CD4-positive, alpha-beta T cell treated with Interleukin-2 at 100 ng/mL for 4 hours (primary cell): ENCODE measurements at places on chromosomes 3 and 15.
A peak's percentile ranks its signal among the peaks of the same experiment; 100 is the strongest.

DNA sequence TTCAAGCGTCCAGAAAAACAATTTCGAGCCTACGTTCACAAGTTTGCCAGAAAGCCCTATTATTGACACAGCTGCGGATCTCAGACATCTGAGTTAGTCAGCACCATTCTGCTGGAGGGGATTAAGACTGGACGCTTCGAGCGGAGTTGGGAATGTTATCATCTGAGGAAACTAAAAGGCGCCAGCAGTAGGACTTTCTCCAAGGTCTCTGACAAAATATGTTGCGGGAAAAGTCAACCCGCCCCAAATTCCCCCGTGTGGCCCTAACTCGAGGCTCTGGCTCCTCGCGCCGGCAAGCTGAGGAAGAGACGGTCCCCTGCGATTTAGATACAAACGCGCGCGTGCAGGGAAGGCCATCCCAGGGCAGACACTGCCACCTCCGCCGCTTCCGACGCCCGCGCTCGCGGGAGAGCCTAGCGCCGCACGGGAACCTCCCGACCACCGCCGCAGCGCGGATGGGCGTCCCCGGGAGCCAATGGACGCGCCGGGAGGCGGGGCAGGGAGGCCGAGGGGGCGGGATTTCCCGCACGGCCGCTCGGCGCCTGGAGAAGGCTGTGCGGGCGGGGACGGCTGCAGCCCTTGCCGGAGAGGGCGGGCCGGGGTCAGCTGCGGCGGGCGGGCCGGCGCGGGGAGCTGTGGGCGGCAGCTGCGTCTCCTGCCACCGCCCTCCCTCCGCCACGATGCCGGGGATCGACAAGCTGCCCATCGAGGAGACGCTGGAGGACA lies at the start of gene APPL1:
Gene APPL1 (plus strand): TSS at position 526 of the 726 bp plus-strand sequence. CDS start 155 bp downstream, at position 681.
- peak; percentile 84 for DNase-seq

DNA sequence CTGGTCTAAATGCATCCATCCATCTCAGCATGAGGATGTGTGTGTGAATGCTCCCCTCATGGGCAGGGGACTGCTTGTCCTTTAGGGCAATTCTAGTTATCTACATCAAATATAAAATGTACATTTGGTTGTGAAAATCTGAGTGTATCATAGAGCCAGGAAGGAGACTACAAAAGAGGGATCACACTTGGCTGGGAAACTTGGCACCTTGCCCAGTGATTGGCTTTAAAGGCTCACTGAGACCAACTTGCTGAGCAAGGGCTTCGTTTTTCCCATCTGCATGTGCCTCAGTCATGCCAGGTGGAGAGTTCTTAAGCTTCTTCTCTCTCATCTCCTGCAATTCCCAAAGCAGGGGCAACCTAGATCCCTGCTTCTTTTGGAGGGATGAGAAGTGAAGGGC lies 5.2 kb downstream of the CAPN3 start:
- DNase-seq, result no peak

GRCh38 chr15:26970712-26971210 lies at the start of gene GABRG3:
TSS of gene GABRG3 (plus strand) at chr15:26971181.
- no peak for DNase-seq

DNA sequence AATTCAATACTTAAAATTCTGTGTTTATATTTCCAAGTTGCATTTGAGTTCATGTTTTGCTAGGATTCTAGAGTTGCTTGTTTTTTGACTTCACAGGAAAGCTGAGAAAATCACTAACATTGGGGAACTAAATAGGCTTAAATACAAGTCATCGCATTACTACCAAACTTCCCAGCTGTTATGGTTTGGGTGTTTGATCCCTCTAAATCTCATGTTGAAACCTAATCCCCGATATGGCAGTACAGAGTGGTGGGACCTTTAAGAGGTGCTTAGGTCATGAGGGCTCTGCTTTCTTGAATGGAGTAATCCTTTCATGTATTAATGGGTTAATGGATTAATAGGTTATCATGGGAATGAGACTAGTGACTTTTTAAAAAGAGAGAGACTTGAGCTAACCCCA lies 77.2 kb upstream of the ARPP21 start:
- no peak for DNase-seq

- DNase-seq, result no peak
Observed at GRCh38 chr3:46561951-46562350, 4.2 kb downstream of the LRRC2 start.

DNA sequence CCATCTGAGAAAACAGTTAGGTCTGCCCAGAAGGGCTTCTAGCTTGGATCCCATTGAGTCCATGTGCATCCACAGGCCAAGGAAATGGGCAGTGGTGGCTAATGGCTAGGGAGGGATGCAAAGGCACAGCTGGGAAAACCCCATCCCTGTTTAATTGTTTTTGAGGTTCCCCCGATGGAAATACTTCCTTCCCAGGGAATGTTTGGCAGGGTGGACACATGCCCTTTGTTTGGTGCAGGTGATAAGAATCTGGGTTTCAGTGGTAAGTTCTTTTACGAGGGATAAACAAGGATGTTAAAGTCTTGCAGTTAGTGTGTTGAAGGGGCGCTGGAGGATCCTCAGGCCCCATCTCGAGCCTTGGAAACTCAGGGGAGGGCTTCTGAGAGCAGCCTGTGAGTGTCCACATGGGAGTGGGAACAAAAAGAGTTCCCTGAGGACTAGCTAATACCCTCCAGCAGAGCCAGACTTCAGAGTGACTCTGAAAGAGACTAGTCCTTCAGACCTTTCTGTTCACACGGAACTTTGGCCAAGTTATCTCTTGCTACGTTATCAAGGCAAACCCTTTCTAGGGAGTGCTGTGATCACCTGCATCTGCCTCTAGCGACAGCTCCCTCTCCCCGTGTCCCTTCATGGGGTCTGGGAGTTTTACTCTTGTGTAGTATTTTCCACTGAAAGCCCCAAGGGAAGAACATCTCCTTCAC lies 17.4 kb downstream of the PTPRG start:
- no peak for DNase-seq

- no peak for DNase-seq
Observed at GRCh38 chr3:145864336-145864735, 296.6 kb downstream of the PLOD2 start.

- DNase-seq, result no peak
Observed at GRCh38 chr15:31465083-31465955, 138.7 kb downstream of the KLF13 start.

DNA sequence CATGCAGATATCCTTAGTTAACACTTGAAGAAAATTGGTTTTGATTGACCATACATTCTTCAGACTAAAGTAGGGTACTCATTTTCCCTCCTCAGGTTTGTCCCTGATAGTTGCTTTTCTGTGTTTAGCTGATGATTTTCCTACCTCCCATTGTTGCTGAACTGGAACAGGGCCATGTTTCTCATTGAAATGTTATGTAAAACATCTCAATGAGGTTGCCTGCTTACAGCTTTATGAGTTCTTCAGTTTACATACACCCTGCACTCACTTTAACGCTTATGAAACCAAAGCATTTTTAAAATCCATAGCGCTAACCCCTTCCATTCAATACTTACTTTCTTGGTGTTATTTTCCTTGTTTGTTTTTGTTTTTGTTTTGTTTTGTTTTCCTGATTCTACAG lies 61.9 kb downstream of the HMG20A start:
- DNase-seq, result no peak

GRCh38 chr15:36498916-36499315 lies 80.5 kb upstream of the CDIN1 start:
- DNase-seq, result no peak

DNA sequence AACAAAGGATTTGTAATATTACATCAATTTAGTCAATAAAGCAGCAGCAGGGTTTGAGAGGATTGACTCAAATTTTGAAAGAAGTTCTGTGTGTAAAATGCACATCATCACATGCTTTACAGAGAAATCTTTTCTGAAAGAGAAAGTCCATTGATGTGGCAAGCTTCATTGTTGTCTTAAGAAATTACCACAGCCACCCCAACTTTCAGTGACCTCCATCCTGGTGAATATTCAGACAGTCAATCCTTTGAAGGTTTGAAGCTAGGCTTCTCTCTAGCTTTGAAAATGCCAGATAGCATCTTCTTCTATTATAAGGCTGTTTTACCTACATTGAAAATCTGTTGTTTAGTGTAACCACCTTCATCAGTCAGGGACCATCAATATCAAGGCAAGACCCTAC lies 51.8 kb upstream of the SETMAR start:
- no peak for DNase-seq

- DNase-seq, result no peak
Observed at GRCh38 chr3:173583496-173583895, 186.0 kb downstream of the NLGN1 start.

GRCh38 chr3:124295362-124295761 lies 303.4 kb upstream of the ROPN1 start:
- no peak for DNase-seq

- no peak for DNase-seq
Observed at GRCh38 chr15:74682954-74683353, 12.9 kb downstream of the EDC3 start.

- no peak for DNase-seq
Observed at GRCh38 chr3:169026543-169027182, 636.8 kb downstream of the MECOM start.

GRCh38 chr15:89502867-89503595 lies 6.6 kb upstream of the RHCG start:
- no peak for DNase-seq

DNA sequence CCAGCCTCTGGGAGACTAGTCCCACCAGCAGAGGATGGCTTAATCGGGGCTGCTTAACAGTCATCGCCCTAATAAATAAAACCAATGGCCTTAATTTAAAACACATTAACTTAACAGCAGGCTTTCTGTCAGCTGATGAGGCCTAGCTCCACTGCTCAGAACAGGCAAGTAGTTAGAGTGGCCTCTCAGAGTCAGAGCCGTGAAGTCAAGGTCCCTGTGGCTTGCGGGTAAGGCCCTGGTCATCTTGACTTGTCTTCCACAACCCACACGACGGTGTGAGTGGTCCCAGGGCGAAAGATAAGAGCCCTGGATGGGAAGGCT lies 11.8 kb downstream of the XXYLT1 start:
- no peak for DNase-seq

- no peak for DNase-seq
Observed at GRCh38 chr15:88090481-88091011, 166.0 kb downstream of the NTRK3 start.

DNA sequence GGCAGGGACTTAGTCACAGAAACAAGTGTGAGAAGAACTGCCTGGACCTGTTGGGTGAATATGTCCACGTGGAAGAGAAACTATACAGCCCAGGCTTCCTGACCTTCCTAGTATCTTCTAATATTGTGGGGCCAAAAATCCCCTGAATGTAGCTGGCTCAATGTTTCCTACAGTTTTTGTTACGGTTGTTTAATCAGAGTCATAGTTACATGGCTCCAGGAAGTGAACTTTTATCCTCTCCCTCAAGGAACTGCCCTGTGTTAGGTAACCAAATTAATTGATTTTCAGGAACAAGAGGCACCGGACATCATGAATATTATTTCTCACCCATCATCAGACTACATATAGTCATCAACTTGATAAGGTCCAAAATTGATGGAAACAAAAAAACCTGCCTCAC lies 59.0 kb downstream of the ANXA2 start:
- no peak for DNase-seq

DNA sequence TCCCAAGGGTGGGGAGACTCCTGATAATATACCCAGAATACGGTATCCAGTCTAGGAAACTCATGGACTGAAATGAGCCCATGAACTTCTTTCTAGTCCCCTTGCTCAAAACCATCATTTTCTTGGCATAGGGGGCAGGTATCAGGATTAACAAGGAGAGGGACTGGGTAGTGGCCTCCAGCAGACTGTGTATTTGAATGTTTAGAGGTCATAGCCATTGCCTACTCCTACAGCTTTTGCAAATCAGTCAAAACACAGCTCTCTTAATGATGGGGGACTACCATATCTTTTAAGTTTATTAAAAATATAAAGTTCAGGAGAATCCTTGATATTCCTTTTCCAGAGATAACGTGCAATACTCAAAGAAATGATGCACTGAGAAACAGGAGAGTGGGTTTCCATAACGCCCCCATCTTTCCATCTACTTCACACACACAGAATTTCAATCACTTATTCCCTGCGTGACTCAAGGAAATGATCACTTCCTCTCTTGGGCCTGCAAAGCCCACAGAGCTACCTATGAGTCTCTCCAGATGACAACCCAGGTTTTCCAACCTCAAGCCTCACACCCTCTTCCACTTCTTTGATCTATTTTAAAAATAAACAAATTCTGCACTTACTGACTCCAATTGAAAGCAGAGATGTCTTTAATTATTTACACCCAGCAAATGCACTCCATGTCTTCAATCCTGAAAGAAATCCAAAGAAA lies 584.0 kb upstream of the LMCD1 start:
- DNase-seq, result no peak
